NCI-H748 treated with DMSO at 0.1 percent for 48 hours (cell line): ENCODE measurements at places on chromosomes 5 and 9.

DNA sequence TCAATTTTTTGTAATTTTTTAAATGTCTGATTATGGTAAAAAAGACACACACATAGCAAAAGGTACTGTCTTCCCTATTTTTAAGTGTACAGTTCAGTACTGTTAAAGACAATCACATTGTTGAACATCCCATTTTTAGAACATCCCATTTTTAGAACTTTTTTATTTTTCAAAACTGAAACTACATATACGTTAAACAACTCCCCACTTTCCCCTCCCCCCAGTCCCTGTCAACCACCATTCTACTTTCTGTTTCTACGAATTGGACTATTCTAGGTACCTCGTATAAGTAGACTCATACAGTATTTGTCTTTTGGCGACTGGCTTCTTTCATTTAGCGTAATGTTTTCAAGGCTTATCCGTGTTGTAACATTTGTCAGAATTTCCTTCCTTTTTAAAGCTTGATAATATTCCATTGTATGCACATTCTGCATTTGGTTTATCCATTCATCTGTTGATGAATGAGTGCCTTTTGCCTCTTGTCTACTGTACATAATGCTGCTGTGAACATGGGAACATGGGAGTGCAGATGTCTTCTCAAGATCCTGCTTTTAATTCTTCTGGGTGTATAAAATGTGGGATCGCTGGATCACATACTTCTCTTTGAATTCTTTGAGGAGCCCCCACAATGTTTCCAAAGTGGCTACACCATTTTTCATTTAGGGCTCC is 154.0 kb downstream of the PIK3R1 start:
- DNase-seq = no peak

DNA sequence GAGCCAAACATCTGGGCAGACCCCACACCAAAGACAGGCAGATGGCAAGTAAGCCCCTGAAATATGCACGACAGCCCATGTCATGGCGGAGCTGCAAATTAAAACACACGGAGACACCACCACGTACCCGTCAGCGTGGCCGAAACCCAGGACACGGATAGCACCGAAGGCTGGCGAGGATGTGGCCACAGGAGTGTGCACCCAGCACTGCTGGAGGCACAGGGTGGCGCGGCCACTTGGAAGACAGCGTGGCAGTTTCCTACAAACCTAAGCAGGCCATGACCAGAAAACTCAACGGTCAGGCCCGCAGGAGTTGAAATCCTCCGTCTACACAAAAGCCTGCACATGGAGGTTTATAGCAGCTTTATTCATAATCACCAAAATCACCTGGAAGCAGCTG is 12.8 kb downstream of the SLC9A3 start:
- no peak for DNase-seq

DNA sequence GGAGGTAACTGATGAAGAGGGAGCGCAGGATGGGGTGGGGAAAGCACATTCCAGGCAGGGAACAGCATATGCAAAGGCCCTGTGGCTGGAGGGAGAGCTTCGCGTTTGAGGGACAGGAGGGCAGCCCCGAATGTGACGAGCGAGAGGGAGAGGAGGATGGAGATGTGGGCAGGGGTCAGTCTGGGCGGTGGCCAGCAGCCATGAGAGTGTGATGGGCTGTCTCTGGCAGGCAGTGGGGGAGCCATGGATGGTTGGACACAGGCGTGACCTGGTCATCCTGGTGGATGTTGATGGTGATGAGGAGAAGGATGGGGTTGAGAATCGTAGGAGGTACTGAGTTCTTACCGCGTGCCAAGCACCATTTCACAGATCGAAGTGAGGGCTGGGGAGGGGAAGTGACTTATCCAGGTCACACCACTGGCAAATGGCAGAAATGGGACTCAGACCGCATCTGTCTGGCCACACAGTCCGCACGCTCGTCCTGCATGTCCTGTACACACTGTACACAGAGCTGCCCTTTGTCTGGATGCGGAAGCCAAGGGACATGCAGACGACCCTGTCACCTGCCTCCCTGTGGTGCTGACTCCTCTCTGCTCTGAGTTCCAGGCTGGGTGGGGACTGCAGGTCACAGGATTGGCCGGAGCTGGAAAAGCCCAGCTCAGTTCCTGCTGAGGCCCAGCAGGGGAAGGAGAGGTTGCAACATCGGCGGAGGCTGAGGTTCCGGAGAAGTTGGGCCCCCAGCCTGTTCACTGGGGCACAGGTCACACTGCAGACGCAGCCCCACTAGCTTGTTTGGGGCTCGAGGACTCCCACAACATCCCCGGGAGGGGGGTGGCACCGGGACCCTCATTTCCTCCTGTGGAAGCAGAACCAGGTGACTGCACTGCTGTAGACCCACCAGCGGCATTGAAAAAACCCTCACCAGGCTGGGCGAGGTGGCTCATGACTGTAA is 165.6 kb upstream of the IER5L start:
- DNase-seq = no peak

GRCh38 chr5:125813221-125813974 is 609.8 kb upstream of the GRAMD2B start:
- DNase-seq = no peak

GRCh38 chr5:885529-885928 is 7.1 kb downstream of the BRD9 start:
- no peak for DNase-seq

DNA sequence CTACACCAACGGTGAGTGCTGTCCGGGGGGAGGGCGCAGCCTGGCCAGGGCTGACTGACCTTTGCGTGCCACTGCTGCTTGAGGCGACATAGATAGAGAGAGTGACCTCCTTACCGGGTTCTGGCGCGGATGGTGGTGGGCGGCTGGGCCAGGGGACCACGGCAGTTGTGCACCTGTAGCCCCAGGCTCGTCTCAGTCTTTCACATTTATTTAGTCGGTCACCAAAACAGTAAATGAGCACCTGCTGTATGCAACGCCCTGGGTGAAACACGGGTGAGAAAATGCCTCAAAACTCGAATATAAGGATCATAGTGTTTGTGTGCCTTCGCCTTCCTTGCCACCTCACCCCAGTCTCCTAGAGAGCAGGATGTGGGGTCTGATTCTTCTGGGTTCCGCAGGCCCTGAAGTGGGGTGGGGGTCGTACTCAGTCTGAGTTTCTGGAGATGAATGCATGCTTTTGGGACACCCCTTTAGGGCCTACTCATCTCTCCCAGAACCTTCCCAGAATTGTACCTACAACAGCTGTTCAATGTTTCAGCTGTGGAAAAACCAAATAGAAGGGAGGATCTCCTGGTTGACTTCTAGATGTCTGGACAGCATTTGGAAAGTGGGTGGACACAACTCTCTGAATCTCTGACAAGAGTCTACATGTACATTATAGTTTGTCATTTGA is 714 bp downstream of the SEC24A start:
- no peak for DNase-seq

DNA sequence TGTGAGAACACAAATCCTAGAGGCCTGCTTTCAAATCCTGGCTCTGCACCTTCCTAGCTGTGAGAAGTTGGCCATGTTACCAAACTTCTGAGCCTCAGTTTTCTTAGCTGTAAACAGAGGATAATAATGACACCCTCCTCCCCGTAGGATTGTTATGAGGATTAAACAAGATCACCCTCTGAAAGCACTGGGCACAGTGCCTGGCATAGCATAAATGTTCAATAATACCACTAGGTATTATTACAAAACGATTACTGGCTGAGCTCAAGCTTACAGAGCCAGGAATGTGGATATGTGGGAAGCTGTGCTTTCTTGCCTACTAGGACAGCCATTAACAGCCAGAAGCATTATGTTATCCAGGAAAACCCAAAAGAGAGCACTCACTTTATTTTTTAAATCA is 30.8 kb upstream of the POU4F3 start:
- no peak for DNase-seq

- no peak for DNase-seq
These were observed 60.6 kb downstream of the VPS13A start for GRCh38 chr9:77237896-77238295.

GRCh38 chr5:107523029-107523680 is 147.6 kb downstream of the EFNA5 start:
- DNase-seq = no peak

DNA sequence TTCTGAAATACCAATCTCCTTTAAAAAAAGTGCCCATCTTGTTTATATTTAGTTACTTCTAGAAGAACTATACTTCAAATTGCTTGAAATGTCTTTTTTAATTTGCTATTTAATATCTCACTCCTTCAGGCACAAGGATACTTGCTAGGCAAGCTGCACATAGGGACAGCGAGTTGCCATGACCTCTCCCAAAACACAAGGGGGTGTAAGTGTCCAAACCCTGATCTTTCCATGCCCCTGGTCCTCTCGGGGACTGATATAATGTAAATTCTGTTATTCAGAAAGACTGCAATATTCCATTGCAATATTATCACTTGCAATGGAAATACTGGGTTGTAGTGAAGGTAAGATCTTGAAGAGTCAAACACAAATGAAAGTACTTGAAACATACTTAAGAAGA is 480.4 kb downstream of the CETN3 start:
- DNase-seq = no peak

DNA sequence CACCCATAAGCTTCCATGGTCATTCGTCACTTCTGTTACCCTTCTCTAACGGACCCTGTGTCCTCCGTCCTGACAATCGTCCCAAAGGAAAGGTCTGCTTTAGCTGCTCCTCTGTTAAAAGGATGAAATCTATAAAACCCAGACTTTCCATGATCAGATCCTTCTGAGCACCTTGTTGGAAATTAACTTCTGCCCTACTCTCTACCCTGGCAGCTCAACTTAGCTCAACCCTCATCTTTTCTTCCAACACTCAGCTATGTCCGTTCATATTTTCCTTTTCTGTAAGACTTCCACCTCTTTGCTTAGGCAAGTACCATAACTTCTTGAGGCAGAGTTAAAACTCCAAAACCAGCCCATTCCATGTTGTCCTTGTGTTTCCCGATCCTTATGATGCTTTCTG is 205.4 kb downstream of the SPATA31A6 start:
- no peak for DNase-seq

DNA sequence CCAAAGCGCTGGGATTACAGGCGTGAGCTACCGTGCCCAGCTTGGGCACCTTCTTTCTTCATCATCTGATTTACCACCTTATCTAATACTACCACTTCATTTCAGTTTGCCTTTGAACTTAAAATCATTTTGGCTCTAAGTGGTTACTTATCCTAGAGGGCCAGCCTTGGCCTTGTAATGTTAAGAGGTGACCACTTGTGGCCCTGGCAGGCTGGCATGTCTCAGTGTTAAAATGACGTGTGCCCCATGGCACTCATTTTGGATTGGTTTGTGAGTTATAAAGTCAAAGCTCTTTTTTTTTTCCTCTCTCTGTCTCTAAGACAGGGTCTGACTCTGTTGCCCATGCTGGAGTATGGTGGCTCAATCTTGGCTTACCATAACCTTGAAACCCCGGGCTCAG is 17.8 kb downstream of the HABP4 start:
- DNase-seq = no peak

DNA sequence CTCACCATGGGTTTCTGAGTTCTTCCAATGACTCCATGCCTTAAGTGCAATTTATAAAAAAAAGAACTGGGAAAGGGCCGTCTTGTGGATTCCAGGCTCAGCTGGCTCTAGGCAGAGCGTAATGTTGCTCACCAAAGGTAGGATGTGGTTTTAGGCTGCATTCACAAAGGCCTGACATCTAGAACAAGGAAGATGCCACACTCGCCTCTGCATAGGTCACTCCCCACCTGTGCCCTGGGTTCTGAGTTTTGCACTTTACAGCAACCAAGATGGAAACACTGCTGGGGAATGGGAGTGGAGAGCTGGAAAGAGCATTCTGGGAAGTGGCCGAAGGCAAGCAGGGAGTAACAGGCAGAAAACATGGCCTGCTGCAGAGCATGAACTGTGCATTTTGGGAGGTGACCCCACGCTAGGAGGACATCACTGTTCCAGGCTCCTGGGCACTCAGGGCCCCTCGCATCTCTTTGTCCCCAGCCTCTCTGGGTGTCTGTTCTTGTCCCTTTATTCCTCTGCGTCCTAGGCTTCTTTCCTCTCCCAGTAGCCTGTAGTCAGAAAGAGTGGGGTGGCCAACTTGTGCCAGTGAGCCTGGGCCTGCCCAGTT is 12.3 kb downstream of the FCN2 start:
- DNase-seq = no peak
